ENCODE measurements at places on chromosomes 6 and 20. TPM values are rescaled to one million over a fixed set of nuclear protein-coding genes. Genes with fewer than 3 reads are reported as not detected.

GRCh38 chr20:288956-289692 is 1.4 kb downstream of the C20orf96 start:
- DNase-seq = no peak

GRCh38 chr20:52817511-52817910 is 154.6 kb upstream of the TSHZ2 start:
- DNase-seq = no peak

- DNase-seq = peak; percentile 98
Observed at GRCh38 chr20:36951198-36951978, at the start of gene SAMHD1. SAMHD1 (minus strand) TSS chr20:36951708; CDS start chr20:36951643, 65 bp downstream.

GRCh38 chr20:4604580-4604979 is 117.1 kb upstream of the PRND start:
- DNase-seq = no peak

DNA sequence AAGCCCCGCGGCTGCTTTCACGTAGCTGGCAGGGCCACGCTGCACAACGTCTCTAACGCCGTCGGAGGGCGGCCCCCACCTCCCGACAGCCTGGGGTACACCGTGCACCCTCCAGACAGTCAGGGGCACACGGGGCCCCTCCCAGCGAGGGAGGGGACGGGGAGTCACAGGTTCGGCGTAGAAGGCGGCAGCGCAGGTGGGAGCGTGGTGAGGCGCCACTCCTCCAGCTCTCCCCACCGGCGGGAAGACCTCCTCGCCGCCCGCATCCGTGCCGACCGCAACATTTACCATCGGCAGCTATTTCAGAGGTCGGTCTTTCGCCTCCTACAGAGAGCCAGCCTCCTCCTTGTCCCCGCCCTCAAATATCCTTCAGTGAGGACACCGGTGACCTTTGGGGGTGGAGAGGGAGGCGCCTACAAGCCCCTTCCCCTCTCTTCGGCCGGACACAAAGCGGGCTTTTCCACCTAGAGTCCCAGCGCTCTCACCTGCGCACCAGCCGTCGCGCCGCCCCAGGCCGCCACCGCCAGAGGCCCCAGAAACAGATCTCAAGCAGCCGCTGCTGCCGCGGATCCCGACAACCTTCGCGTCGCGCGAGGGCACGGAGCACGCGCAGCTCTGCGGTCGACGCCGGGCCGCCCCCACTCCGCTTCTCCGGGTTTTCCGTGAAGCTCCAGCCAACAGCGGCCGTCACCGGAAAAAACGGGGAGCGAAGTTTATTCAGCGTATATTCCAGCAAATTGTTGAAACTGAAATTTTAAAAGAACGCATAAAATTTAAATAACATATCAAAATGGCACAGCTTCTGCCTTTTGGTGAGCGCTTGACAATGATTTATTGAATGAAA is at the start of gene MKKS:
TSS of gene MKKS (minus strand) at position 600 of the 844 bp plus-strand sequence. CDS start 20,708 bp downstream, outside the sequence.
- DNase-seq = peak; percentile 98

DNA sequence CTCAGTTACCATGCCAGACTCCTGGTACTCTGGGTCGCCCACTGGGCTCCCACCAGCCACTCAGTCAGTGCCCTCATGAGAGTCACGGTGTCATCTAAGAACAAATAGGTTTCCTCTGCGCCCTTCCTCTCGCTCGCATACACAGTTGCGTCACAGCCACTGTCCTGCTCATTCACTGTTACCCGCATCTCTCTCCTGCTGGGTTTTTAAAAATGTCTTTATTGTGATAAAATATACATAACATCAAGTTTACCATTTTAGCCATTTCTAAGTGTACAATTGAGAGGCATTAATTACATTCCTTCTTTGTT is 4.0 kb downstream of the TEAD3 start:
- DNase-seq = no peak

- no peak for DNase-seq
Observed at GRCh38 chr6:106546691-106547414, 82.4 kb downstream of the RTN4IP1 start.

GRCh38 chr20:8568075-8568474 is 436.0 kb downstream of the PLCB1 start:
- no peak for DNase-seq

GRCh38 chr6:154093231-154094044 is 54.4 kb downstream of the OPRM1 start:
- no peak for DNase-seq

GRCh38 chr20:58677079-58677604 is 15.5 kb upstream of the NPEPL1 start:
- DNase-seq = no peak

GRCh38 chr6:166608774-166609173 is 18.3 kb downstream of the RPS6KA2 start:
- no peak for DNase-seq

DNA sequence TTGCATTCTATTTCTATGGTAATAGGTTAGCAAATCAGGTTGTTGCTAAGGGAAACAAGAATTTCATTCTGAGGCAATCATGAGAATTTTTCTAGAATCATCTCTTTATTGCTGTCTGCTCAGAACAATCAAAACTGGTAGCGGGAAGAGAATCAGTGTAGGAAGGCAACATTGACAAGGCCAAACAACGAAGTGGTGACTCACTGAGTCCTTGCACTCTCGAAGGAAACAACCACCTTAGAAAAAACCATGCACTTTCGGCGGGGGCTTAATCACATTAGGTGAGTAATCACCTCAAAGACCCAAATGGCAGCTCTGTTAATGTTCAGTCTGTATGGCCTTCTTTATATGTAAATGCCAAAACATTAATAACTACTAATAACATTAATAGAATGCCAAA is 78.8 kb upstream of the MAP7 start:
- DNase-seq = no peak

ENPP1 gene
- 20.2 TPM for total RNA-seq

PRR18 gene
- total RNA-seq = not detected

Data from aorta (tissue), 5 donors.